Chondrocyte (in vitro differentiated cells): ENCODE measurements at places on chromosomes 2 and 18. TPM values are rescaled to one million over a fixed set of nuclear protein-coding genes. Genes with fewer than 3 reads are reported as not detected.

RABL2A gene
- 11.1 to 23.5 TPM (median 12.2 TPM) in 3 replicates for total RNA-seq

PTPRN gene
- 0.67 to 0.87 TPM (median 0.80 TPM) in 3 replicates for total RNA-seq

RAX gene
- not detected in 3 replicates for total RNA-seq

HJURP gene
- 6.9 to 9.2 TPM (median 8.2 TPM) in 3 replicates for total RNA-seq

ALPP gene
- total RNA-seq, result not detected in 3 replicates

SIGLEC15 gene
- 0.41 to 0.85 TPM (median 0.72 TPM) in 3 replicates for total RNA-seq

PIGN gene
- total RNA-seq, result 27.3 to 37.2 TPM (median 28.0 TPM) in 3 replicates

NYAP2 gene
- total RNA-seq, result 0.05 TPM in 1 of 3 replicates, not detected in the others

CD8B2 gene
- not detected in 3 replicates for total RNA-seq

ZBTB7C gene
- total RNA-seq, result 1.00 to 4.4 TPM (median 1.4 TPM) in 3 replicates

LIPT1 gene
- 3.4 to 4.0 TPM (median 3.6 TPM) in 3 replicates for total RNA-seq

NOL4 gene
- not detected in 3 replicates for total RNA-seq

SERPINB11 gene
- not detected in 3 replicates for total RNA-seq

TUBA3D gene
- not detected in 3 replicates for total RNA-seq

SCYGR7 gene
- total RNA-seq, result not detected in 3 replicates

ABHD1 gene
- 0.30 to 0.44 TPM (median 0.31 TPM) in 3 replicates for total RNA-seq

GPR17 gene
- not detected in 3 replicates for total RNA-seq

SULT1C4 gene
- 0.60 to 1.4 TPM (median 1.2 TPM) in 3 replicates for total RNA-seq

DNAJC5G gene
- total RNA-seq, result not detected in 3 replicates

KLHL41 gene
- total RNA-seq, result 1.4 to 2.3 TPM (median 2.2 TPM) in 3 replicates

NFATC1 gene
- total RNA-seq, result 7.1 to 12.5 TPM (median 7.3 TPM) in 3 replicates

ARHGAP15 gene
- total RNA-seq, result 0.36 to 0.42 TPM in 2 of 3 replicates, not detected in the other

C1GALT1C1L gene
- total RNA-seq, result not detected in 3 replicates

NLRC4 gene
- not detected in 3 replicates for total RNA-seq

ACMSD gene
- total RNA-seq, result not detected in 3 replicates

SP9 gene
- not detected in 3 replicates for total RNA-seq
